Activated T-cell treated with anti-CD3 and anti-CD28 coated beads, Interleukin-2, amount 50 U/mL, for 72 hours (primary cell): ENCODE measurements at places on chromosomes 4 and X. TPM values are rescaled to one million over a fixed set of nuclear protein-coding genes. Genes with fewer than 3 reads are reported as not detected.
A peak's percentile ranks its signal among the peaks of the same experiment; 100 is the strongest.

The DDIT4L gene
- 0.72 TPM for total RNA-seq

The PLAC1 gene
- 1.1 TPM for total RNA-seq

The BEX4 gene
- total RNA-seq = 22.6 TPM

The SOWAHB gene
- total RNA-seq = not detected

The AFM gene
- not detected for total RNA-seq

The FOXP3 gene
- total RNA-seq = 16.7 TPM

The TBC1D9 gene
- not detected for total RNA-seq

The ETDA gene
- total RNA-seq = not detected

The ZCCHC18 gene
- 1.4 TPM for total RNA-seq

The LRAT gene
- not detected for total RNA-seq

The RAB39B gene
- 39.2 TPM for total RNA-seq

DNA sequence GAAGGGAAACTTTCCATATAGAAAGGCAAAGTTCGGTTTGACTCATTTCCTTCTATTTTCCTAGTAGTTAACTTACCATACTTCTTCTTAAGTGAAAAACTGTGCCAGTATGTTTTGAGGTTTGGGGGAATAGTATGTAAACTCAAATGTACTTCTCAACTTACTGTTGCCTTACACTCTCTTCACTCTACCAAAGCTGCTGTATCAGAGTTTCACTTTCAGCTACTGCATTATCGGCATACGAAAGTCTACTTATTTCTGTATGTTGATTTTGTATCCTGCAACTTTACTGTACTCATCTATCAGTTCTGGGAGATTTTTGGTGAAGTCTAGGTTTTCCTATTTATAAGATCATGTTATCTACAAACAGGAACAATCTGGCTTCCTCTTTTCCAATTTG is 932.7 kb downstream of the FAT4 start:
- no peak for DNase-seq

- no peak for DNase-seq
Measured at GRCh38 chrX:68868902-68869800, 40.3 kb downstream of the EFNB1 start.

- DNase-seq = no peak
Measured at GRCh38 chr4:76783836-76784235, 114.1 kb downstream of the SOWAHB start.

GRCh38 chrX:48937054-48937907 is 18.5 kb upstream of the PIM2 start:
- peak; percentile 97 for DNase-seq

- no peak for DNase-seq
Measured at GRCh38 chrX:68532831-68533533, 34.1 kb downstream of the YIPF6 start.

DNA sequence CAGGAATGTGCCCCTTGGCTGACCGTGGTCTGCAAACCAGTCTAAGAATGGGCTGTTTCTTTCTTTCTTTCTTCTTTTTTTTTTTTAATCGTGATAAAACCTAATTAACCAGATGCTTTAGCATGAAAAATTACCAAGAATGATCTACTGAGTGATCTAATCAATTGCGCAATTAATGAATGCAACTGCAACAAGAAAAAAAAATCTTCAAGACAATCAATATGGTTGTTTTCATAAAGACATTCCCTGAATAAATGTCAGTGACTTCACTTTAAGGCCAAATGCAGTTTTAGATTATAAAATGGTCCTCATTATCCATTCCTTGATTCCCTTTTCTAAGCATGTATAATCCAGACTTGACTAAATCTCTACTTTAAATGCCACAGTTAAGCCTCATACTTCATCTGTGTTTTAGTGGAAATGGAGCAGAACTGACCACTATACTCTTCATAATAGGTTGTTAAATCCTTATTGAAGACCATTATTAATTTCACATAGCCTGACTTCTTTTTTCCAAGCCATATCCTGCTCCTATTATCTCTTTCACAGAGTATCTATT is 51.6 kb upstream of the SETD7 start:
- no peak for DNase-seq

GRCh38 chrX:36160081-36160480 is 240.5 kb downstream of the CFAP47 start:
- DNase-seq = no peak

GRCh38 chr4:78764498-78764961 is 11.6 kb upstream of the BMP2K start:
- DNase-seq = no peak

DNA sequence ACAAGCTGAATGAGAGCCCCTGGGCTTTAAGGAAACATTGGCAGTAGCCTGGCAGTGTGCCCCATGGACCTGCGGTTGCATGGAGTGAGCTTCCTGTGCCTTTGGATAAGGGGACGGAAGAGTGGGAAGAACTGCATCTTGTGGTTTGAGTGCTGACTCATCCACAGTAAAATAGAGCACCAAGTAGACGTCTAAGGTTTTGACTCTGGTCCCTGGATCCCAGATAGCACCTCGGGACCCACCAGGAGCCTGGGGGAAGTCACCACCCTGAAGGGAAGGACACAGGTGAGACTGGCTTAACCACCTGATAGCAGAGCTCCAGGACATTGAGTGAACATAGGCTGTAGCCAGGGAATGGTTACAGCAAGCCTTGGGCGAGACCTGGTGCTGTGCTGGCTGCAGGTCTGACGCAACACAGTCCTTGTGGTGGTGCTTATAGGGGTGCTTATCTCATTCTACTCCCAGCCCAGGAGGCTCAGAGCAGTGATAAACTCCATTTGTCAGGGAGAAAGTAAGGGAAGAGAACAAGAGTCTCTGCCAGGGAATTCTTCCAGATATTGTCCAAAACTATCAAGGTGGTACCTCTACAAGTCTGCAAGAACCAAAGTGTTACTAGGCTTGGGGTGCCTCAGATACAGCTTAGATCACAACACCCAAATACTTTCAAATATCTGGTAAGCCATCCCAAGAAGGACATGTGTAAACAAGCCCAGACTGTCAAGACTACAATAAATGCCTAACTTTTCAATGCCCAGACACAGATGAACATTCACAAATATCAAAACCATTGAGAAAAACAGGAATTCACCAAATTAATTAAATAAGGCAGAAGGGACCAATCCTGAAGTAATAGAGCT is 123.6 kb upstream of the TET2 start:
- no peak for DNase-seq

GRCh38 chr4:22363787-22364186 is 152.1 kb downstream of the ADGRA3 start:
- no peak for DNase-seq

GRCh38 chr4:54065282-54066087 is 1.1 kb upstream of the CHIC2 start:
- DNase-seq = no peak

GRCh38 chr4:88818631-88819470 is 121.2 kb upstream of the NAP1L5 start:
- DNase-seq = peak; percentile 26

DNA sequence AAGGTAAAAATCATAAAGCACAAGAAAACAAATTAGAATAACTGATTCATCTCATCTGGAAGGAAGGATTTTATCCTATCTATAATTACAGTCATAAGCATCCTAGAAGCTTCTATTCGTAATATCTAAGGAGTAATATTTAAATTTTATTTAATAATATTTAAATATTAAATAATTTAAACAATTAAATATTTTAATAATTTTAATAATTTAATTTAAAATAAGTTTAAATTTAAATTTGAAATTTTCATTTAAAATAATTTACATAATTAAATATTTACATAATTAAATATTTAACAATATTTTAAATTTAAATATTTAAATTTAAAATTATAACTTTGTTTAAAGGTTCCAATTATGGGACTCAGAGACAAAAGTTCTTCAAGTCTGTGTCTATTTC is 127.5 kb upstream of the GK2 start:
- no peak for DNase-seq

DNA sequence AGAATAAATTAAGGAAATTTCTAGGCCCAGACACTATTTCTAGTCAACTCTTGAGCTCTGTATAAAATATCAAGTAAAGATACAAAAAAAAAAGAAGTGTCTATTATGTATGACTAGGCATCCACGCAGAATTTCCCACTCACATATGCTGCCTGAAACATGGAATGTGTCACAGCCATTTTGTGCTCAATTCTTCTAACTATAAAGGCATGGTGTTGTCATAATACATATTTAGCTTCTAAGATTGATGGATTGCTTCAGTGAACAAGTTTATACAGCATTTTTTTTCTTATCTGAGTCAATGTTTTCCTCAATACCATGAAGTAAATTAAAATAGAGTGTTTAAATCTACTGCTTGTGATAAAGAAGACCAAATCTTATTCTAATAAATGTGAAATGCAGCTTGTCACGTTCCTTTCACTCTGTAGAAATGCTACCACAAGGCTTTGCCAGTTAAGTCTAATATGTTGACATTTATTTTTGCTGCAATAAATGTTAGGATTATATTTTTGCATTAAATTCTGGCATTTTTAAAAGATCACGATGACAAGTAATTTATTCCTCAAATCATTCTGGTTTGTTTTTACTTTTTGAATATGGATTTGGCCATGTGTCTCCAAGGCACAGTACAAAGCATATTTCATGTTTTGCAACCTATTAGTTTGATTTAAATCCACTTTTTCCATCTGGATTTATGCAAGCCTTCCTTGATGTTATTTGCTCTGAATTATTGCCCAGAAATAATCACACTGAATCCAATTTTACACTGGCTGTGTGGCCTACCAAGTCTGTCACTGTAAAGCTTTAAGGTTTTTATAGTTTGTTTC is 1829.0 kb upstream of the PCDH7 start:
- DNase-seq = no peak

DNA sequence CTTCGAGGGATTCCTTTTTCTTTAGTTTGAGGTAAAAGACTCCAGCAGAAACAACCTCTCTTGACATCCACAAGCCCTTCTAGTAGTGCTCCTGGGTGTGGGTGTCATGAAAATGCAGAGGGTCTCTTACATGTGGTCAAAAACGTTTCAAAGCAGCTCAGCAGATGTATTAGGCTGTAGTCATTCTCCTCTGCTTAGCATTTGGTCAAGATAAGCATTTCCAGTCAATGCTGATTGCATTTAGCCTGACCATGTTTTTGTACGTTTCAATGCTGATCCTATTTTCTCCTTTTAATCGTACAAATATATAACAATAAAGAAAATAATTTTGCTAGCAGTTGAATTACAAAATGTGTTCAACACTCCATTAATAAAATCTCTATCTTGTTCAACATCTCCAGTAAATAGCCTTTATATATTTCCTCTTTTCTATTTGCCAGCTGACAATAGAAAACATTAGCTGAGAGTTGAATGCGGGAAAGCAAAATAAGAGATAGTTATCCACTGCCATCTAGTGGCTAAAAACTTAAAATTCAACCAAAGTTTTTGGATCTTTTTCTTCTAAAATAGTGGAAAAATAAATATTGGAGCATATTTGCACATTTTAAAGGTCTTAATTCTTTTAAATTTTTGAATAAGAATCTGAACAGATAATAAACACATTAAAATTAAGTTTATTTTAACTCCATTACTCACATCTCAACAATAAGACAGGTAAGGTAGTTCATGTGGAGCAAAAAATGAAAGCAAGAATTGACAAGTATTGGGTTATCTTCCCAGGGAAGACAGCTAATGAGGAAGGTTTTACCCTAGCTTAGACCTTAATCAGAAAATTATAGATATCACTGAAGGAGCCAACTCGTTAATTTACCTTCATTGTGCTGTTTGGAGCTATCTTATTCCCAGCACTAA is 15.2 kb upstream of the PACRGL start:
- DNase-seq = no peak

DNA sequence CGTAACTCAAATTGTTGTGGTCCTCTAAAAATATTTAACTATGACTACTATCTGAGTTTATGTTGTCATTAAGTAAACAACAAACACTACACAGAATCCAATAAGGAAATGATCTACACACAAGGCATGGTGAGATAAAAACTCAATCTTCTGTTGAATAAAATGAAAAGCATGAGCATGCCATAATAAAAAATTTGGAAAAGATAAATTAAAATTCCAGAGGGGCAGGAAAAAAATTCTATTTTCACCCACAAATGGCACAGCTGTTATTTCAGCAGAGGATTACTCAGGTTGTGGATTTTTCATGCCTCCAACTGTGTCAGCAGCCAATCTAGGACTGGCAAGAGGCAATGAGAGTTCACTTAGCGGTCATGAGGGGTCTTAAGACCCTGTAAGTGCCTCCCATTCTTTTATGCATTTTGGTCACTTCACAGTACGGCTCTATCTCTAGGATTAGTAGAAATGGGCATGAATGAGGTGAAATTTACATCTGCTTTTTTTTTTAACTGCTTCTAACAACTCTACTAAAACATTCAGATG is 639.8 kb upstream of the DIPK2B start:
- no peak for DNase-seq

GRCh38 chrX:109089359-109089758 is 353.0 kb upstream of the IRS4 start:
- DNase-seq = no peak

GRCh38 chrX:40325161-40325560 is 227.4 kb upstream of the BCOR start:
- DNase-seq = no peak

DNA sequence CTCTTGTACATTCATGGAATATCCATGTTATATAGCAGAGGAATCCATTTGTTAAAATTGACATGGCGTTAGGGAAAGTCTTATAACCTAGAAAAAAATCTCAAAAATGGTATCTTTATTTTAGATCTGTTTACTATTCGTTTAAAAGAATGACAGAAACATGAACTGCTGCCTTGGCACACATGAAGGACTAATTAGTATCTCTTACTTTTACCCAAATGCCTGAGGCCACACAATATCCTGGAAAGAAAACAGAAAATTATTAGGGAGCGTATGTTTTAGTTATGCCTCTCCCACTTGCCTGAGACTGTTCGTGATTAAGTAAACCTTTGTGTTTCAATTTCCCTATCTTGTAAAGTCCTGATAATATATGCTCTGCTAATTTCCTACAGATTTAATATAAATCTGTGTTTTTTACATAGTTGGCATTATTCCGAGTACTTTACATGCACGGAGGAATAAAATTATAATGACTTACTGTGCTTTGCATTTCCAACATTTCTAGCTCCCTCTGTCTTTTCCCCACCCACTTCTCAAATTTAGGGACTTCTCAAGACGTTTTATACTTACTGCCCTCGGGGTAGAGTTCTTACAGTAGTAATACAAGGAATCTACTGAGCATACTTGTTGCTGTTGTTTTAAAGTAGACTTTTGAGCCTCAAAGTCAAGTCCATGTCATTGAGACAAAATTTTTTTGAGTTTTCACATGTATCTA is 147.3 kb downstream of the VEGFC start:
- DNase-seq = no peak

DNA sequence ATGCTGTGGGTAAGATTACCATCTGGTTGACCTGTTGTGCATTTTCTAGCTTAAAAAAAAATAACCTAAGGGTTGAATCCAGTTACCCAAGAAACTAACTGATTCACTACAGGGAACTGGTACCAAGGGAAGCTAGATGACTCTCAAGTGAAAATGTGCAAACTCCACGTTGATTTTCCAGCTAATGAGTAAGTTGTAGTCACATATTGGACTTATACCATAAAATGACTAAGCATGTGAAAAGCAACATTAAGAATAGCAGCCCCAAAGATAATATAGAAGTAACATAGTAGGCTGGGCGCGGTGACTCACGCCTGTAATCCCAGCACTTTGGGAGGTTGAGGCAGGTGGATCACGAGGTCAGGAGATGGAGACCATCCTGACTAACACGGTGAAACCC is 270.9 kb downstream of the SPRY1 start:
- no peak for DNase-seq
